ENCODE measurements at places on chromosomes 12 and 14.

GRCh38 chr14:23514644-23514957 is 37.0 kb downstream of the ZFHX2 start:
- DNase-seq, result no peak

- no peak for DNase-seq
Observed at GRCh38 chr12:72901685-72902084, 629.5 kb downstream of the TRHDE start.

- no peak for DNase-seq
Observed at GRCh38 chr14:77892381-77892871, 92.5 kb downstream of the ADCK1 start.

DNA sequence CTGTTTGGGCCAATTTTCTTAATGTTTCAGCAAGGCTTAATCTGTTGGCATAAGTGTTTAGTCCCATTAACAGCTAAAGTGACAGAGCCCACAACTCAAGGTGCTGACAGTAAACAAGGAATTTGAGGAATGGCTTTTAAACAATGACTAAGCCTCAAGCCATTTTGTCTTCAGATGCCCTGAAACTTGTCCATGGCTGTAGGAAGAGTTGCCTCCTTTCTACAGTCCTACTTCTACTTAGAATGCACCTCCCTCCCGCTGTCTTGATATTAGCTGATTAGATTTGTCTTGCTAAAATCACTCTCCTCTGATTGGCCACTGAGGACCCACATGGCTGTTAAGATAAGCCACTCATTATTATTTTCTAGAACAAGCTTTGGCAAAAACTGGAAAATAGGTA is 188.4 kb upstream of the OTX2 start:
- DNase-seq, result no peak

- no peak for DNase-seq
Observed at GRCh38 chr12:107329569-107330324, 236.4 kb upstream of the CRY1 start.

DNA sequence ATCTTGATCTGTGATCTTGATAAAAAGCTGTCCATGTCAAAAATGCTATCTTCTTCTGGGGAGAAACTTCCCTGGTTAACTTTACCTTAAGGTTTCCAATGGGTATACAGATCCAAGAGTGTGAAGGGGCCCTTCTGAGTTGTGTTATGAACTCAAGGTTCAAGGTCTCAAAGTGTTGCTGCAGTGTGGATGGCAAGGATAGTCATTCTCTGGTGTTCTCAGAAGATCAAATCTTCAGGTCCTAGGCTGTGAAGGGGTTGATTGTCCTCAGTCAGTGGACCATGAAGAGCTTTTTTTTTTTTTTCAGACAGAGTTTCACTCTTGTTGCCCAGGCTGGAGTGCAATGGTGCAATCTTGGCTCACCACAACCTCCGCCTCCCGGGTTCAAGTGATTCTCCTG is 114.4 kb downstream of the SPTSSA start:
- no peak for DNase-seq

All from GF-D8 (cell line).